ENCODE measurements at places on chromosomes 4 and X.

- DNase-seq: no peak
These were observed 3.0 kb upstream of the SLC25A6 start for GRCh38 chrX:1394731-1395501.

DNA sequence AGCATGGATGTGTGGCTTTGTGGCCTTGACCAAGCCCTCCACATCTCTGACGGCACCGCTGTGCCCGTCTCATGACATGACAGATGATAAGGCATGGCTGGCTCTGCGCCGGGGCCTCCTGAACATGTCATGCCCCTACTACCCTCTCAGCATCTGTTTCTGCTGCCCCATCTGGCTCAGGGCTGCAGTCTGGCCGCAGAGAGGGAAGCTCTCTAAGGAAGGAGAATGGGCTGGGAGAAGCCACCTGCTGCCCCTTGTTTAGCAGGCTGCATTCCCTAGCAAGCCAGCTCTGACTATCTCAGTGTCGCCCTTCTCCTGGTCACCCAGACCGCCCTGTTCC is 7.2 kb downstream of the ZNF185 start:
- DNase-seq: no peak

DNA sequence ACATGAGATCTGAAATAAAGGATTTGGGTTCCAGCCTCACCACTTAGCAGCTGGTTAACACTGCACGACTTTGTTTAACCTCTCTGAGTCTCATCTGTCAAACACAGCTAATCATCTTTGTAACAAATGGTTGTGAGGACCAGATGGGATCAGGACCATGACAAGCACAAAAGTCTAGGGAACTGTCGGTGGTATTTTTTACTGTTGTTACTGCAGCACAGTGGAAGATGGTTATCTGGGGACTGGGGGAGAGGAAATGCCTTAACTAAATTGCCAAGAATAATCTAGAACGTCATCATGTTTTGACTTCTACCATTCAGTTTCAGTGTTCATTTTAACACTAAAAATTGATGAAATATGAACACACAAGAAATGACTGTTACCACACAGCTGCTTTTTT is 99.5 kb downstream of the ADGRA3 start:
- DNase-seq: no peak

GRCh38 chr4:15339737-15340136 is 88.1 kb upstream of the C1QTNF7 start:
- no peak for DNase-seq

GRCh38 chr4:1513936-1514483 is 107.8 kb upstream of the NKX1-1 start:
- DNase-seq: no peak

DNA sequence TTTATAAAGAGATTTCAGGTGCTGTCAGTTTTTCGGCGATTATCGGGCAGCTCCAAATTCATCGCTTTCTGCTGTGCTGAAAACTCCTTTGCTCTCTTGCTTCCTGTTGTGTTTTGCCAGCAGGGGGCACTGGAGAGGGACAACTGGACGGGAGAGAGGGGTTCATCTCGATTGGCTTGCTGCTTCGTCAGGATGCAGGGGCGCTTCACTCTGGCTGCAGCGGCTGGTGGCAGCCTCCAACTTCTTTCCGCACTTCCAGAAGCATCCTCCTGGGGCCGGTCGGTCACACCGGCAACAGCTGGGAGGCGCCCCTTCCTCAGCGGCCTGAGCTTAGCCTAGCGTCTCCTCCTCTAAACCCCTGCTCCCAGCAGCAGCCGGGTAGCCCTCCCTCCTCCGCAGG is 29.5 kb downstream of the MSL3 start:
- DNase-seq: no peak

DNA sequence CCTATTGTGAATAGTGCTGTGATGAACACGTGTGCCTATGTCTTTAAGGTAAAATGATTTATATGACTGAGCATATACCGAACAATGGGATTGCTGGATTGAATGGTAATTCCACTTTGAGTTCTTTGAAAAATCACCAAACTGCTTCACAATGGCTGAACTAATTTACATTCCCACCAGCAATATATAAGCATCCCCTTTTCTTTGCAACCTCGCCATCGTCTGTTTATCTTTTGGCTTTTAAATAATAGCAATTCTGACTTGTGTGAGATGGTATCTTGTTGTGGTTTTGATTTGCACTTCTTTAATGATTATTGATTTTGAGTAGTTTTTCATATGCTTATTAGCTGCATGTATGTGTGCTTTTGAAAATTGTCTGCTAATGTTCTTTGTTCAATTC is 31.8 kb upstream of the UGT2A1 start:
- no peak for DNase-seq

DNA sequence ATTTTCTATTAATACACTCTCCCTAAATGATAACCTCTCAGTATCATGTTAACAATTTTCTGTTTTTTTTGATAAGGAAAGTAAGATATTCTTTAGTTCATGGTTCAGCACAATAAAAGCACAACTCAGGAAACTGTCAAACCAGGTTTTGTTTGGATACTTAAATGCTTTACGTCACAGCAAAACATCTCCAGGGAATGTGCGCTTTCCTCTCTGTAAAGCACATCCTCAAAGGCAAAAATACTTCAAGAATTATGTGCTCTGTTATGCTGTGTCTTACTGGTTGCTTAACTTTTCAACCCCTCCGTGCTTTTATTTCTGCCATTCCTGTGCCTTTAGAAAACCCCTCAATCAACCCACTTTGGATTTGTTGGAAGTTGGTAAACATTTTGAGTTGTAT is 27.8 kb downstream of the SNX25 start:
- no peak for DNase-seq

DNA sequence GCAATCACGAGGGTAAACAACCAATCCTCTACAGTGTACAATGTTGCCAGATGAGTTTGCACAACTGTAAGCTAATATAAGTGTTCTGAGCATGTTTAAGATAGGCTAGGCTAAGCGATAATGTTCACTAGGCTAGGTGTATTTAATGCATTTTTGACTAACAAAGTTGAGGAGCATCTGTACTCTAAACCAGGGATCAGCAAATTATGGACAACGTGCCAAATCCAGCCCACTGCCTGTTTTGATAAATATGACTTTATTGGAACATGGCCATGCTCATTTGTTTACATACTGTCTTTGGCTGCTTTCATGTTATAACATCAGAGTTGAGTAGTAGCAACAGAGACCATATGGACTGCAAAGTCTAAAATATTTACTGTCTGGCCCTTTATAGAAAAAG is 46.3 kb upstream of the ARHGEF6 start:
- DNase-seq: peak; percentile 9

GRCh38 chr4:84681486-84682274 is 98.8 kb downstream of the CDS1 start:
- no peak for DNase-seq

DNA sequence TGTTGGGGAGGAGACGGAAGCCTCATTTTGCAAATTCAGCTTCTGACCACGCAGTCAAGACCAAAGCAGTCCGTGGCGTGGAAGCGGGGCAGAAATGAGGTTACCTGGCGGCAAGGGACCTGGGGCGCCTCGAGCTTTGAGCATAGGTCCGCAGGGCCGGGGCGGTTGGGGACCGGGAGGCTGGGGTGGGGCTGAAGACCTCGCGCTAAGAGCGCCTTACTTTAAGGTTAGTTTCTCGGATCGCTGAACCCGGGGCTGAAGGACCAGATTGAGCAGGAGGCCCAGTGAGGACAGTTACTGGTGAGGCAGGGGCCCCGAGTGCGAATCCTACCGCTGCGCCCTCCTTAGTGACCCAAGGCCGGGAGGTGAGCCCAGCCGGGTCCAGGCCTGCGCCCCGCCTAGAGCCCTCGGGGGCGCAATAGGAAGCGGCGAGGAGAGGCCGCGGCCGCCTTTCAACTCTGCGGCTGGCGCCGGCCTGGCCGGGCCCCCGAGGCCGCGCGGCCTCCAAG is 7.5 kb downstream of the MSX1 start:
- DNase-seq: no peak

GRCh38 chrX:154721155-154721554 is 29.7 kb downstream of the GAB3 start:
- DNase-seq: no peak

DNA sequence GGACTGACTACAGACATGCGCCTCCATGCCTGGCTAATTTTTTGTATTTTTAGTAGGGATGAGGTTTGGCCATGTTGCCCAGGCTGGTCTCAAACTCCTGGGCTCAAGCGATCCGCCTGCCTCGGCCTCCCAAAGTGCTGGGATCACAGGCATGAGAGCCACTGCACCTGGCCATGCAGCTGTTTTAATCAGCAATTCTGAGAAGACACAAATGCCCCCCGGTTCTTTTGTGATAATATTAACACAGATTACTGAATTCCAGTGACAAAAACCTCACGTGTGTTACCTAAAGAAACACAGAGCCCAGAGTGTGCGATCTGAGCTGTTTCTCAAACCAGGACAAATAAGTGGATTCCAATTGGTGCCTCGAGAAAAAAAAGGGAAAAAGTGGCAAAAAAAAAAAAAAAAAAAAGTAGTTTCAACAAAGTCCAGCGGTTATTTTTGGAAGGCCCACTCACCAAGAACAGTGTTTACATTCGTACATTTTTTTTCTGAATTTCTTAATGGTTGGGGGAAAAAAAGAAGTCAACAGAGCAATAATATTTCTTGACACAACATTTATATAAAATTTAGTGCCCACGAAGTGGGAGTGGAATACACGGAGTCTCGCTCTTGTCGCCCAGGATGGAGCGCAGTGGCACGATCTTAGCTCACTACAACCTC is 17.2 kb downstream of the DHRSX start:
- no peak for DNase-seq

GRCh38 chrX:150773634-150774033 is 80.4 kb downstream of the MTMR1 start:
- no peak for DNase-seq

GRCh38 chr4:36004204-36004851 is 240.0 kb downstream of the ARAP2 start:
- DNase-seq: no peak

GRCh38 chr4:25575611-25576010 is 80.0 kb upstream of the SLC34A2 start:
- no peak for DNase-seq

DNA sequence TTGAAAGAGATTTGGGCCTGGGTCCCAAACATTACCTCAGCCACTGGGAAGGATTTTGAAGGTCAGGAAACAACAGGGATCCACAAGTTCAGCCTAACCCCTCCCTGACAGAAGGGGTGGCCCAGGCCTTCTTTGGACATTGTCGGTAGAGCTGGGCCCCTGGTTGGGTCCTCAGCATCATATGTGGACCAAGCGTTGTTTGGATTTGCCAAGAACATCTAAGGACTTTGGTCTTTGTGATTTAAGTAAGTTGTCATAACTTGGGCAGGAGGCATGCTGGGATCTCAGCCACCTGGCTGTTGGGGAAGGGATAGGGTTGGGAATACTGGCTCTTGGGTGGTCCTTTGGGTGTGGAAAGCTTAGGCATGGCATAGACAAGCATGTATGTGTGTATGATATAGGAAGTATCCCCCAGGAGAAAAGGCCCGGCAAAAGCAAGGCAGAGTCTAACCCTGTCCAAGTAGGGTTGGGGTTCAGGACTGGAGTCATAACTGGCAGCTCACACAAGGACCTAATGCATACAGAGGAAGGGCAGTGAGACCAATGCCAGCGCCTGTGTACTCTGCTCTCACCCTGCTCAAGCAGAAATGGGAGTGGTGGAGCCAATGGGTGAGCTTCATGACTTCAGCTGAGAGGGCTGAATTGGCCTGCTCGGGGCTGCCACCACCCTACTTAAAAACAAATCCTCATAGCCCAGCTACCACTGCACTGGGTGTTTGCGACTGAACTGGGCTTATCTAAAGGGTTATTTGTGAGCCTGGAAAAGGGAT is 102.8 kb downstream of the RTL5 start:
- DNase-seq: no peak

DNA sequence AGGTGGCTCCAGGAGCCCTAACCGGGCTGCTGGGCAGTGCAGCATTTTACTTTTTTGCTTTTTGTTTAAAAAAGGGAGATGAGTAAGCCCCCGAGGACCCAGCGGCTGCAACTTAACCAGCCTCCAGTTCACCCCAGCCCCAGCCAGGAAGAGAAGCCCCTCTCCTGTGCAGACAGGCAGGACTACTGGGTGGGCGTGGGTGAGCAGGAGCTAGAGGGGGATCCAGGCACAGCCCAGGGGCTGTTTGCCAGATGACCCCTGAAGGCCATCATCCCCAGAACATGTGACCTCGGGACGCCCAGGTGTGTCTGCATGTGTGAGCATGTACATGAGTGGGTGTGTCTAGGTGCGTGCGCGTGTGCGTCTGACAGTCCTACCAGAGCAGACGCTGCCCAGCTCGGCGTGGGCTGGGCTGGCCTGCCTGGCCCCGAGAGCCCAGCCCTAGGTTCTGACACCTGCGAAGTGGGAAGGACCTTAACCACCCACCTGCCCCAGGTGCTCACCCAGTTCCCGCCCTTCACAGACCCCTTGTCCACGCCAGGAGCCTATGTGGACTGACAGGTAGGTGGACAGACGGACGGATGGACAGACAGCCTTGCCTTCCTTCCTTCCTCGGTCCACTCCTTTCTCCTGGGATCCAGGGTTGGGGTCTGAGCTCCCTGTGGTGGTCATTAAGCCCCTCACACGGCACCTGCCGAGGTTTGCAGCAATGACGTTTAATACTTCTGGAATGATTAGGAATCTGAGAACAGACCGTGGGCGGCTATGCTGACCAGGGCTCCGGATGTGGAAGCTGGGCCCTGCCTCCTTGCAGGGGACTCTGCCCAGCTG is 7.8 kb upstream of the HAUS3 start:
- no peak for DNase-seq

DNA sequence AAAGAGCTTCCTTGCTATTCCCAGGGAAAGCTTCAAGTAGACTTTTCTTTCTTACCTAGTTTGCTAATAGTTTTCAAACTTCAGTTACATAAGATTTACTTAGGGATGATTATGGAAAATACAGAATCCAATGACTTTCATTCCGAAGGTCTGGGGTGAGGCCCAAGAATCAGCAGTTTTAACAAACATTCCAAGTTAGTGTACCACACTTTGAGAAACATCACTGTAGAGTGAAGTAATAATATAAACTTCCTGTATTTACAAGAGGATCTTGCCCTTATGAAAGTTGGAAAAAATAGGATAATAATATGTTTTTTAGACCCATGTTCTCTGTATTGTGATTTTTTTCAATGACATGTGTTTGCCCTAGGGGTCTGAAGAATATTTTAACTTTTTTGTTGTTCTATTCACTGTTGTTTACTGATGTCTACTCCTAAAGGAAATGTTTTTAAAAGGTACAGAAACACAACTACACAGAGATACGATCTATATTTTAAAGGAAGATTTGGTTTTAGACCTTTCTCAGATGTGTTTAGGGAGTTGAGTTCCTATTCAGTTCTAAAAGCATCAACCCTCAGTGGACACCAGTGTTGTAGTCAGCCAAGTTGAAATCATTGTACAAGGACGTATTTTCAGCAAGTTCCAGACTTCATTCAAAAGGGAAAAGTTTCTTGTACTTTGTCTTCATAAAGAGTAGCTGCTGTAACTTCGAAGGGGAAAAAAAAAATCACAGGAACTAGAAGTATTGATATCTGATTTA is 295.8 kb upstream of the SLC7A11 start:
- DNase-seq: no peak

DNA sequence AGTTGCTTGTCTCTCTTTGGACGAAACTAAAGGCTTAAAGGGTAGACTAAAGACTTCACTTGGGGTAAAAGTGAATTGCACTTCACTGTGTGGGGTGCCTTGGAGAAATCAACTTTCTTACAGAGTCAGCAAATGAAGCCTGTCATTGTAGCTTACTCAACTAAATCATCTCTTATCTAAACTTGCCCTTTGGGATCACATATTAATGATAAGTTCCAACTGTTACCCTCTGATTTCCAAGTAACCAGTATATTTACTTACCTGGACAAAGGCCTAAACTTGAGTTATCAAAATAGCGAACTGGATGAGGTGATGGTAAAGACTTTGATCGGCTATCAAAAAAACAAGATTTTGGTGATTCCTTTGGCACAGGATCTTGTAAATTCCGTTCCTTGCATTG is 8.9 kb upstream of the BDH2 start:
- DNase-seq: no peak

GRCh38 chrX:97446298-97446882 is 562.7 kb downstream of the RPA4 start:
- no peak for DNase-seq
